ENCODE measurements at places on chromosomes 4 and X.

- no peak for DNase-seq
These were observed 27.0 kb downstream of the AR start for GRCh38 chrX:67570839-67571238.

DNA sequence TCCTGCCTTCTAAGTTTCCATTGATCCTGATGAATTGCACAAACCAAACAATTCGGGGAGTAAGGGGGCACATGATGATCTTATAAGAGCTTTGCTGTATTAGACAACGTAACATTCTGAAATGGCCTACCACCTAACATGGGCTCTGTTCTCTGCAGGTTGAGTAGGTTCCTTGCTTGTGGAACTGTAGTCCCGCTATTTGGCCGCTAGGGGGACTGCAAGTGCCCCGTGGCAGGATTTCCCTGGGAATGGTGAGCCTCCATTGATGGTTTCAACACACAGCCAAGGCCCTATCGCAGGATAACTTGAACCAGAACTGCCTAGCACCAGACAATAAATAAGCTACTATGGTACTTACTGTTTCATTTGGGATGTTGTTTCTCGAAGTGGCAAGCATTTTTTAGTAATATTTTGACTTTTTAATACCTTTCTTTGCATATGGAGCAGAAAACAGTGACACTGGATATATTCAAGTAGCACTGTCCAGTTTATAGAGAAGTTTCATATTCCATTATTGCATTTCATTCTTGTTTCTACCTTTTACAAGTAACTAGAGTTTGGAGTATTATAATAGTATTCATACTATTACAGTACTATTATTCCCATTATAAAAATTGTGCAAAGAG lies 11.9 kb downstream of the AR start:
- no peak for DNase-seq

DNA sequence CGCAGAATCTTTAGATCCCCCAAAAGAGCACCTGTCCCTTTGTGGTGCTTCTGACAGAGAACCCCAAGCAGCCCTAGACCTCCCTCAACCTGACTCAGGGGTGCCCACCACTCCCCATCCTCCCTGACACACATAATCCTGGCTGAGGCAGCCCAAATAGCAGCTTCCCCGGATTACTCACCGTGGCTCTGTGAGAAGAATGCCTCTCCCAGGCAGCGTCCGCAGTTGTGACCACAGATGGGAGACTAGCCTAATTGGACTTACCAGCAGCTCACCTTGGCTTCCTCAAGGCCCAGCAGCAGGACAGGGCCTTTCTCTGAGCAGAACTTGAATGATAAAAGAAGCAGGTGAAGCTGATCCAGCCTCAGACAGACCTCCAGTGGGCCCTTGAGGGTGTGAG lies 10.3 kb upstream of the ODAPH start:
- no peak for DNase-seq

DNA sequence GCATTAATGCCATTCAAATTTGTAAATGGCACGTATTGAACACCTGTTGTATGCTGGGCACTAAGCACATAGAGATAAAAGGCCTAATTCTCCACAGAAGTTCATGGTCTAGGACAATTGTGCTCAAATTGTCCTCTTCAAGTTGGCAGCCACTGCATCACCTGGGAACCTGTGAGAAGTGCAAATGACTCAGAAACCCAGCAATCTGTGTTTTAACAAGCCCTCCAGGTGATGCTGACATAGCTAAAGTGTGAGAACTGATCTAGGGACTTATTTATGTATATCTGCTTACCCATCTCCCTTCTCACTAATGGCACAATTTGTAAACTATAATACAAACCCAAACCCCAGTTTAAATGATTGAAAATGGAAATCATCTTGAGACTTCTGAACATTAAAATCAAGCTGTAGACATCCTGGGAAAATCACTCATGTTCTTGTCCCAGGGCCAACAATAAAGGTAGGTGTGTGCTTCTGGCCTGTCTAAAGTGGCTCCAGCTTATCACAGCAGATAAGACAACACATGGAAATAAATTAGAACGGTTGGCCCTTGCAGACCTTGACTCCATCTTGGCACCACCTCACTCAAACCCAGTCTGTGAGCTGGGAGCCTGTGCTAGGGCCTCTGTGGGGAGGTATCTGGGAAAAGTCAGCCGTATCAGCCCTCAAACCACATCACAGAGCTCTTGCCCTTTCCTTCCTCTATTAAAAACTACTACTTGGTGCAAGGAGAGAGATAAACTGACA lies 46.8 kb downstream of the UCHL1 start:
- no peak for DNase-seq

DNA sequence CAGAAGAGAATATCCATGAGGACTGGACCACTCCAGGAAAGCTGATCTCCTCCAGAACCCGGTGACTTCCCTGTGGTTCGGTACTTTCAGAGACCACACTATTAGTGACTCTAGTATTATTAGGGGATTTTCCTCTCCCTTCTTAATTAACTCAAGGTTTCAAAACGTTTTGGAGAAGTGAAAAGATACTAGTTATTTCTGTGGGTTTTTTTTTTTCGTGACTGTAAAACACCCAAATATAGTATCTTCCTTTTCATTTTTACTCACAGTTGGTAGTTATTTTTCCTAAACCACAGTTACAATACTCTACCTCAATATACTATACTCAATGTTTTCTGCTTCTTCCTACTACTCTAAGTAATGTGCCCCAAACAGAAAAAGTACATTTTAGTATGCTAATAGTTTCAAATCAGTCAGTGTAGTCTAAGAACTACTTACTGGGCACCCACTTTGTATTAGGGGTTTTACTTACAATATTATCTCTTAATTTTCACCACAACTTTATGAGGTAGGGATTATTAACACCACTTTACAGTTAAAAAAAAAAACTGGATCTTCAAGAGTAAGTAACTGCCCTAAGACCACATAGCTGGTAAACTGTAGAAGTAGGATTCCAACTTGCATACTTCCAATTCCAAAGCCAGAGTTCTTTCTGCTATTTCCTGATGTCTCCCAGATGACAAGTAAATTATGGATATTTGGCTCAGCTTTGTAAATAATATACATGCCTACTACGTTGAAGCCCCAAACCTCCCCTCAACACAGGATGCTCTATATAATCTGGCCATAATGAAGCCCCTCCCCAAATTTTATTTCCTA lies 45.0 kb downstream of the SLC9A7 start:
- DNase-seq: no peak

- DNase-seq: no peak
These were observed 662.2 kb upstream of the BOD1L1 start for GRCh38 chr4:14289708-14290107.

DNA sequence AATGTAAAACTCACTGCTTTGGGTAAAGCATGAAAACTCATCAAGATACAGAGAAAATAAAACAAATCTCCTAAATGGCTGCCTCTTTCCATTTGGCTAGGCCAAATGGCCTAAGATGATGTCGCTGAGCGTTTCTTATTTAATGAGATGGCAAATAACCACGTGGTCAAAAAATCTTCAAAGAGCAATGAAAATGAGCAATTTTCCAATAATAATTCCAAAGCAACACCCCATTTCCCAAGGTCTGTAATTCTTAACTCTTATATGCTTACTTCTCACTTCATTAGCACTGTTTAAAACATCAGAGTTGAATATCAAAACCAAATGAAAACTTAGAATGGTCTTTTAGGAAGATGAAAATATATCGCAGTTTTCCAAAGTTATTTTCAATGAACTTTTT lies 222.3 kb upstream of the MID1 start:
- DNase-seq: no peak

GRCh38 chr4:78722878-78723277 lies 53.3 kb upstream of the BMP2K start:
- DNase-seq: no peak

GRCh38 chr4:139902321-139903320 lies 237.0 kb downstream of the MGST2 start:
- DNase-seq: no peak

GRCh38 chr4:76688619-76689144 lies 209.3 kb downstream of the SOWAHB start:
- DNase-seq: peak; percentile 21

DNA sequence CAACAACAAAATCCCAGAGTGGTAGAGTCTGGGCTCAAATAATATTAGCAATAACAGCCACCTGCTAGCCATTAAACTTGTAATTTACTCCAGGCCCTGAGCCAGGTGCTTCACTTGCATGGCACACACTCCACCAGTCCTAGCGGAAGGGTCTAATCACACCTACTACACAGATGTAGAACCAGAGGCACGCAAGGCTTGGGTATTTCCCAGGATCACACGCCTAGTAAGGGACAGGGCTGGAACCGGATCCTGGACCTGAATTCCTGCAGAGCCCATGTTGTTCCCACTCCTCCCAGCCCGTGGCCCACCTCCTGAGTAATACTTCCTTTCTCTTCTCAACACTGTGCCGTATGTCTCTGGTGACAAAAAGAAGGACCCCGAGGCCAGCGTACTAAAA lies 5.7 kb downstream of the MAGEA1 start:
- no peak for DNase-seq

- DNase-seq: peak; percentile 9
These were observed 1.1 kb downstream of the SLC9B2 start for GRCh38 chr4:103075435-103075893.

DNA sequence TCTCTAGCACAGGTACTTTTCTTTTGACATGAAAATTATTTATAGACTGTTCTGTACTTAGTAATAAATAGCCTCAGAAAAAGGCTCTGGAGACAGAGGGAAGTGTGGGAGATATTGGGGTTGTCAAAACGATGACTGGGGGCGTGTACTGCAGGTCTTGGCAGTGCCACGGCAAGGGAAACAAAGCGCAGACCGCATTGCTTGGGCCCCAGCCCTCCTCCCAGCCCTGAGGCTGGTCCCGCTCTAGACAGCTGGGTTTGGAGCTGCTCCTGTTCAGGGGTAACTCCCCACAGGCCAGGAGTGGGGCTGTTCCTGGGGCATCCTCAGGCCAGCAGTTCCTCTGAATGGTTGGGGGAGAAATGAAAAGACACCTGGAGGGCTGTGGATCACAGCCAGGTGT lies 131.7 kb downstream of the RASL11B start:
- no peak for DNase-seq

GRCh38 chrX:154412468-154412867 lies 1.1 kb downstream of the TAFAZZIN start:
- DNase-seq: no peak

DNA sequence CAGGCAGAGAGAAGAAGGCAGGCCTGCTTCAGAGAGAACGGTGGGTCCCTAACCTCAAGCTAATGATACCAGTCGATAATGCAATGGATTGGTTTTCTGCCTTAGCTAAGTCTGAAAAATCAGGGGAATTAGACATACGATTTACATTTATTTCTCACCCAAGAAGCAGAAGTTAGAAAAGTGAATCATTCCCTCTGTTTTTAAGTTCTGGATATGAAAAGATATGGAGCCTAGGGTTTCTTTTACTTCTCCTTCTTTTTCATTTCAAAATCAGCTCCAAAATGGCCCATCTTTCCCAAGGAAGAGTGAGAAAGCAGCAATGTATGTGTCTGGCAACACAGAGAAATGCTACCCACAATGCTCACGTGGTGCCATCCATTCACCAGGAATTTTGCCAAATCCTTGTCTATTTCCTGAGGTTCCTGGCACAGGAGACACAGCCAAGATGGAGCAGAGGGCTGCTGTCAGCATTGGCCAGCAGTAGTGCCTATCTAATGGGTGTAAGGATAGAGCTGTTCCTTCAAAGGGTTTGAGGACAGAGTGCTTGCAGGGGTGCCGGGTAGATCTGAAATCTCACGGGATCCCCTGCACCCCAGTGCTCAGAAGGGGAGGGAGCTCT lies 231.5 kb downstream of the MAML3 start:
- peak; percentile 59 for DNase-seq

DNA sequence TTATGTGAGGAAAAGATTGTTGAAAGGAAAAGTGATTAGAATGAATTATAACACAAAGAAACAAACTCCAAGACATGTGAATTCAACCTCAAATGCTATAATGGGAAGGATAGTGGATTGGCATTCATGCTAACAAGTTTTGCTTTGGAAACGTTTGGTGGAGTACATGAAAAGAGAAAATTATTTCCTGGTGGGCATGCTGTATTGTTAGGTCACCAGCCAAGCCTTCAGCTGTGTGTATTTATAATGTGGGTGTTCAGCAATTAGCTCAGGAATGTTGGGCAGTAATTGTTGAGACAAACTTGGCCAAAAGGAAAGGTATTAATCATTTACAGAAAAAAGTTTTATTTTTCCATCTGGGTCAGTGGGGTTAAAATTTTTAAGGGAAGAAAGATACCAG lies 198.9 kb upstream of the ARSJ start:
- DNase-seq: no peak

GRCh38 chrX:85017721-85018120 lies 14.0 kb downstream of the APOOL start:
- DNase-seq: no peak

- peak; percentile 19 for DNase-seq
These were observed 1.4 kb upstream of the SEC24B start for GRCh38 chr4:109432203-109432602.

GRCh38 chr4:11438647-11439046 lies 10.0 kb upstream of the HS3ST1 start:
- no peak for DNase-seq

- DNase-seq: no peak
These were observed 13.8 kb downstream of the FRYL start for GRCh38 chr4:48766131-48766792.

- DNase-seq: no peak
These were observed 4.3 kb upstream of the CCNQ start for GRCh38 chrX:153603131-153603656.

- DNase-seq: peak; percentile 96
These were observed 93.7 kb upstream of the TRPC3 start for GRCh38 chr4:122045533-122045932.

- DNase-seq: no peak
These were observed 10.9 kb downstream of the SH3TC1 start for GRCh38 chr4:8210010-8210409.

DNA sequence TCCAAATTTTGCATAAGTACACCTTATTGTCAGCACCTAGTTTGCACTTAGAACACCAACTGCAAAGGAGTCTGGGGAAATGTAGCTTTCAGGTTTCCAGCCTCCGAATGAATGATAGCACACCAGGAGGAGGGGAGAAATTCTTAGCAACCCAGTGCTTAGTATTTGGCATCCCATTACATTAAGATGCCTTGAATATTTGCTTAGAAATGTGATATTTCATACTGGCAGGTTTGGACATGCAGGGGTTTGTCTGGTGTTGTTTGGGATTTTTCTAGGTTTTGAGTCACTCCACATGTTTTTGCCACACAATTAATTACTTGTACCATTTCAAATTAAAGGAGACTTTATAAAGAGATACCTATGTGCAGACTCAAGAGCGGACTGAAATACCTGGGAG lies 60.3 kb upstream of the CAMK2D start:
- no peak for DNase-seq

DNA sequence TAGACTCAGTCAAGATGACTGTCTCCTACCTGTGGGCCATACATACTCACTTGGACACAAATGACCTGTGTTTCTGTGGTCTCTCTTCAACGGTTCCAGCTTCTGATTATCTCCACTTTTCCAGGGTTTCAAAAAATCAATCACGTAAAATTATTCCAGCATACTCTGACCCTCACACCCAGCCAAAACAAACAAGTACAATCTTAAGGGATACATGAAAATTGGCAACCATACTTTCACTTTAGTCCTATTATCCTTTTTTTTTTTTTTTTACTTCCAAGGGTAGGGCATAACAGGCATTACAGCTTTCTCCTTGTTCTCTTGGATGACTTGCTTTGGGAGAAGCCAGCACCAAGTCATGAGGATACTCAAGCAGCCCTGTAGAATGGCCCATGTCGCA lies 225.8 kb upstream of the GALNT7 start:
- DNase-seq: no peak

- peak; percentile 54 for DNase-seq
These were observed 210.0 kb downstream of the SPANXN3 start for GRCh38 chrX:143306991-143307937.

- DNase-seq: no peak
These were observed 300.2 kb downstream of the USP46 start for GRCh38 chr4:52358883-52359321.

Data from COR-L47 (cell line).